ENCODE measurements at places on chromosomes 1 and 21. TPM values are rescaled to one million over a fixed set of nuclear protein-coding genes. Genes with fewer than 3 reads are reported as not detected.
A peak's percentile ranks its signal among the peaks of the same experiment; 100 is the strongest.

Gene KDM1A
- 64.4 TPM for total RNA-seq

Gene PAFAH2
- total RNA-seq = 10.7 TPM

GRCh38 chr1:36116901-36117300, 8.1 kb downstream of the COL8A2 start:
- no peaks in the 10 kb centered on the region for H3K27me3 ChIP-seq
- peak overlapping the region; percentile 93 for H3K27ac ChIP-seq
- H3K4me3 ChIP-seq = no peak overlapping the region
- no peaks in the 10 kb centered on the region for H3K36me3 ChIP-seq
- peaks cover 21% of the 10 kb centered on the region for H3K4me1 ChIP-seq

DNA sequence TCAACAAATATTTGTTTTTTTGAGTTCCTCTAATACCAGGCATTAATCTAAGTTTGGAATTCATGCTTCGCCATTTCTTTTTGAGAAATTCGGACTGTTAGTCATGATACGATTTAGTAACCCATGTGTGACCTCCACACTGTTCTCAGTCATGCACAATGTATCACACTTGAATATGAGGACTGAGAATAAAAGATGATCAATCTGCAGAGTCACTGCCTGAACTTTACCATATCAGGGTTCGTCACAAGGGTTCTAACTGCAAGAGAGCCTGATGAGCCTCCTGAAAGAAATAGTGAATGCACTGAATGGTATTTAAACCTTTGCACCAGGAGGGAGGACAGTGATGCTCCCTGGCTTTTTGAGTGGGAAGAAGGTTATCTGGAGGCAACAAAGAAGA, 10.9 kb upstream of the FASLG start:
- peak; percentile 46 for DNase-seq
- no peak overlapping the region for H3K4me3 ChIP-seq
- H3K27me3 ChIP-seq = no peaks in the 10 kb centered on the region
- H3K4me1 ChIP-seq = peaks cover 4% of the 10 kb centered on the region
- H3K36me3 ChIP-seq = no peaks in the 10 kb centered on the region

- peaks cover 14% of the 10 kb centered on the region for H3K36me3 ChIP-seq
- H3K4me3 ChIP-seq = no peak overlapping the region
- no peak for DNase-seq
- H3K4me1 ChIP-seq = peaks cover 8% of the 10 kb centered on the region
These were observed 27.8 kb downstream of the NTPCR start for GRCh38 chr1:232978091-232978634.

- H3K4me1 ChIP-seq = peaks cover 40% of the 10 kb centered on the region
These were observed 30.8 kb upstream of the PTGFRN start for GRCh38 chr1:116878804-116879477.

- H3K27me3 ChIP-seq = no peaks in the 10 kb centered on the region
- H3K27ac ChIP-seq = peak overlapping the region; percentile 37
- peak; percentile 76 for DNase-seq
- H3K36me3 ChIP-seq = no peaks in the 10 kb centered on the region
These were observed 338.5 kb downstream of the KCTD3 start for GRCh38 chr1:215905493-215906115.

DNA sequence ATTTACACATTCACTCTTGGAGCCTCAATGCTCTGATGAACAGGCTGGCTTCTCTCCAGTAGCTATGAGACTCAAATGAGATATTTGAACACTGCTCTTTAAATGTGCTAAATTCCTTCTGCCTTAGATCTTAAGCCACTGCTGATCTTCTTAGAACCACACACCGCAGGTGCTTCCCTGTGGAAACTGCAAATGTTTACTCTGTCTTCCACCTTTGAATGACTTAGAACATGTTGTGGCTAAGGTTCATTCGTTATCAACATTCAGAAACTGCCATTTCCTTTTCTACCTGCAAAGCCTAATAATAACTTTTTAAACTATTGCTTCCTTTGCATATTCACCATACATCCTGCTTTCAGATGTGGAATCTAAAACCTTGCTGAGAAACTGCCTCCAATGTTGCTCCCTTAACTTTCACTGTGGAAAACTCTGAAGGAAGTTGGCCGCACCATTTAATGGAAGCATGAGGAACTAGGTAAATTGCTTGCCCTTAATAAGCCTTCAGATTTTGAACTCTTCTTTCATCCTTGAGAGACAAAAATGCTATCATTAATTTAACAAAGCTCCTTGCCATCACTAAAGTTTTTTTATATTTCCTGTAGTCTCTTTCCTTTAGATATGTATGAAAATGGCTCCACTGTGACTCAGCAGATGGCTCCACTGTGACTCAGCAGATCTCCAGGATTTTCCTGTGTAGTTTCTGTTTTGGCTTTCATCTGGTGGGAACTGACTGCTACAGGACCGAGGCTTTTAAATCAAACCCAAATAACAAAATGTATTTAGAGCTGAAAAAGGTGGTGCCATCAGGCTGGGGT, 143.8 kb downstream of the TNFSF18 start:
- peaks cover 77% of the 10 kb centered on the region for H3K4me1 ChIP-seq
- no peaks in the 10 kb centered on the region for H3K27me3 ChIP-seq

- H3K27ac ChIP-seq = peak within 1 kb of the TSS; percentile 78
- no peaks in the 10 kb centered on the region for H3K27me3 ChIP-seq
- H3K36me3 ChIP-seq = peaks cover 6% of the 10 kb centered on the region
- peak; percentile 97 for DNase-seq
- H3K4me1 ChIP-seq = peaks cover 6% of the 10 kb centered on the region
- peak within 1 kb of the TSS; percentile 84 for H3K4me3 ChIP-seq
These were observed at the start of gene CC2D1B for GRCh38 chr1:52365746-52366516. Gene CC2D1B (minus strand): TSS chr1:52366205. CDS start chr1:52364620, 1,585 bp downstream.

Data from GM23248 (cell line).